ENCODE measurements at places on chromosomes 11 and 22. TPM values are rescaled to one million over a fixed set of nuclear protein-coding genes. Genes with fewer than 3 reads are reported as not detected.

Gene RAB39A
- 0.18 TPM for total RNA-seq

- peaks cover 28% of the 10 kb centered on the region for H3K4me1 ChIP-seq
- H3K4me3 ChIP-seq: no peak overlapping the region
- H3K36me3 ChIP-seq: peaks cover 43% of the 10 kb centered on the region
- no peaks in the 10 kb centered on the region for H3K27me3 ChIP-seq
- no peak for DNase-seq
Measured at GRCh38 chr22:25729016-25729995, 12.7 kb upstream of the MYO18B start.

Gene ALG8
- total RNA-seq: 49.9 TPM

GRCh38 chr11:69832561-69833413 lies 13.6 kb upstream of the FGF3 start:
- no peak for DNase-seq
- peaks cover 7% of the 10 kb centered on the region for H3K4me1 ChIP-seq
- H3K27ac ChIP-seq: no peak overlapping the region
- H3K4me3 ChIP-seq: no peak overlapping the region
- H3K36me3 ChIP-seq: no peaks in the 10 kb centered on the region

- H3K4me1 ChIP-seq: no peaks in the 10 kb centered on the region
- H3K4me3 ChIP-seq: no peak overlapping the region
- no peak for DNase-seq
Measured at GRCh38 chr11:30106222-30107181, 89.7 kb upstream of the KCNA4 start.

- no peaks in the 10 kb centered on the region for H3K4me1 ChIP-seq
- DNase-seq: no peak
- H3K4me3 ChIP-seq: no peak overlapping the region
- peaks cover 1% of the 10 kb centered on the region for H3K27me3 ChIP-seq
- no peak overlapping the region for H3K27ac ChIP-seq
- H3K36me3 ChIP-seq: no peaks in the 10 kb centered on the region
Measured at GRCh38 chr11:57191311-57192219, 9.8 kb downstream of the LRRC55 start.

DNA sequence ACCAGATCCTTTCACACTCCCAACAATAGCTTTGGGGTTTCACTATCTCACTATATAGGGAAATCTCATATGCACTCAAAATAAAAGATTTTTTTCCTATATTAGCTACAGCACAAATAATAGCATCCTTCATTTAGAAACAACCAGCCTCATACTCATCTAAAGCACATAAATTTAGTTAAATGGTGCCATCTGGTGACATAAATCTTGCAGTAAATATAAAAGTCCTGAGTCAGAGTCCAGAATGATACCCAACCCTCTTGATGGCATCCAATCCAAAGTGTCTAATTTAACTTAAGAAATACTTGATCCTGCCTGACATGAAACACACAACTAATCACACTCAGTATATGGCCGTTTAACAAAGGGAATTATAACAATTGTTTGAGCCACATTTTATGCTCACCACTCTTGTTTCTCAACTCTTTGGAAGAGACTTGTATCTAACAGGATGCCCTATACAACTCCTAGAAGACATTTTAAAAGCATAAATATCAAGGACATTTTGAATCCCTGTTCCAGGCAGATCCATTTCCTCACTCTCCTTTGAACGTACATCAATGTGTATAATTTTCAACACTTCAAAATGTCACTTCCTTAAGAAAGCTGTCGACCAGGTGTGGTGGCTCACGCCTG lies 36.2 kb downstream of the DLG2 start:
- H3K27me3 ChIP-seq: peaks cover 13% of the 10 kb centered on the region
- H3K4me1 ChIP-seq: no peaks in the 10 kb centered on the region
- H3K27ac ChIP-seq: no peak overlapping the region
- H3K4me3 ChIP-seq: no peak overlapping the region

GRCh38 chr11:115931548-115932083 lies 427.4 kb upstream of the CADM1 start:
- no peak overlapping the region for H3K4me3 ChIP-seq
- H3K27me3 ChIP-seq: no peaks in the 10 kb centered on the region
- no peak overlapping the region for H3K27ac ChIP-seq
- DNase-seq: no peak
